ENCODE measurements at places on chromosomes 12 and 14.
A peak's percentile ranks its signal among the peaks of the same experiment; 100 is the strongest.

GRCh38 chr12:122399592-122400373 lies 22.7 kb downstream of the CLIP1 start:
- peaks cover 2% of the 10 kb centered on the region for H3K4me1 ChIP-seq
- H3K27ac ChIP-seq: peak overlapping the region; percentile 84
- no peak overlapping the region for H3K4me3 ChIP-seq
- no peaks in the 10 kb centered on the region for H3K27me3 ChIP-seq
- peak; percentile 97 for DNase-seq
- H3K36me3 ChIP-seq: no peaks in the 10 kb centered on the region

DNA sequence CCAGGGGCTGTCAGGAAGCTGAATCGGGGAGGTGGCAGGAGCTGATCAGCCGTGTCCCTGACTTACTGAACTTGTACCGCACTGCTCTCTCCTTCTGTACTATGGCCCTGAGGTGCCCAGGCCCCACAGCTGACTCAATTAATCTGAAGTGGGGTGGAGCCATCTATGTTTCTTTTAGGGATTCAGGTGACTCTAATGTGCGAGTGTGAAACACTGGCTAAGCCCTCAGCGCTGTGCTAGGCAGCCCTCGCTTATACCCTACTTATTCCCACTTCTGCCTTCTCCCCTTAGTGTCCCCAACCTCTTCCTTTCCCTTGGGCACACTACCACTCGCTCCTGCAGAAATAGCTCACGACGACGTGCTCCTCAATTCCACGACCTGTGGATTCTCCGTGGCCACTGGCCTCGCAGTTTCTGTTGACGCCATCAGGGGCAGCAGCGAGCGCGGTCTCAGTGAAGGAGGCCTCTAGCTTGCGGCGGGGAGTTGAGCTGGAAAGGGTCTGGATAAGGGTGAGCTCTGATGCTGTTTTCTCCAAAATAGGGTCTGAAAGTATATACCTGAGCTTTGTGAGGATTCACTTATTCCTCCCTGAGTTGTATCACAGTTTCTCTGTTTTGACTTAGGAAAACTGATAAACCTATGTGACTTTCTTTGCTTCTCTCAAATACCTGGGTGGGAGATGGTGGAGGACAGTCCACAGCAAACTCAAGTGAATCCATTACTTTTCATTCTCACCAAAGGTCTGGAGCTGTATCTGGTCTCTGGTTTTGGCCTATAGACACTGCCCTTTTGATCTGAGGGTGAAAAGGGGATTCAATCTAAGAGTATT lies 167.6 kb downstream of the SLC41A2 start:
- H3K36me3 ChIP-seq: no peaks in the 10 kb centered on the region
- no peak overlapping the region for H3K27ac ChIP-seq
- H3K27me3 ChIP-seq: no peaks in the 10 kb centered on the region
- H3K4me1 ChIP-seq: peaks cover 6% of the 10 kb centered on the region
- peak; percentile 60 for DNase-seq

- no peak overlapping the region for H3K27ac ChIP-seq
- no peak for DNase-seq
- no peaks in the 10 kb centered on the region for H3K27me3 ChIP-seq
- peaks cover 17% of the 10 kb centered on the region for H3K4me1 ChIP-seq
Measured at GRCh38 chr12:54299515-54300224, 1.1 kb downstream of the NFE2 start.

- no peak overlapping the region for H3K4me3 ChIP-seq
- no peak overlapping the region for H3K27ac ChIP-seq
- H3K27me3 ChIP-seq: no peaks in the 10 kb centered on the region
- H3K36me3 ChIP-seq: no peaks in the 10 kb centered on the region
- H3K4me1 ChIP-seq: peaks cover 10% of the 10 kb centered on the region
- no peak for DNase-seq
Measured at GRCh38 chr14:73784181-73784987, 67.2 kb upstream of the PTGR2 start.

- H3K27me3 ChIP-seq: no peaks in the 10 kb centered on the region
- no peak for DNase-seq
- no peak overlapping the region for H3K27ac ChIP-seq
- no peaks in the 10 kb centered on the region for H3K4me1 ChIP-seq
Measured at GRCh38 chr12:93707836-93708235, 30.7 kb downstream of the CRADD start.

GRCh38 chr12:110149086-110149660 lies 25.0 kb downstream of the IFT81 start:
- H3K36me3 ChIP-seq: no peaks in the 10 kb centered on the region
- H3K27me3 ChIP-seq: no peaks in the 10 kb centered on the region
- H3K4me1 ChIP-seq: no peaks in the 10 kb centered on the region
- no peak overlapping the region for H3K27ac ChIP-seq
- H3K4me3 ChIP-seq: no peak overlapping the region

- H3K4me3 ChIP-seq: no peak overlapping the region
- no peak for DNase-seq
- no peaks in the 10 kb centered on the region for H3K36me3 ChIP-seq
- no peaks in the 10 kb centered on the region for H3K27me3 ChIP-seq
Measured at GRCh38 chr12:49251357-49251756, 13.5 kb upstream of the TUBA1C start.

- H3K4me1 ChIP-seq: no peaks in the 10 kb centered on the region
- no peaks in the 10 kb centered on the region for H3K27me3 ChIP-seq
- H3K4me3 ChIP-seq: no peak overlapping the region
- H3K27ac ChIP-seq: no peak overlapping the region
- DNase-seq: no peak
Measured at GRCh38 chr12:85390266-85390665, 110.2 kb downstream of the ALX1 start.

- DNase-seq: no peak
- no peaks in the 10 kb centered on the region for H3K4me1 ChIP-seq
- no peaks in the 10 kb centered on the region for H3K36me3 ChIP-seq
Measured at GRCh38 chr14:85358136-85358785, 171.7 kb upstream of the FLRT2 start.

DNA sequence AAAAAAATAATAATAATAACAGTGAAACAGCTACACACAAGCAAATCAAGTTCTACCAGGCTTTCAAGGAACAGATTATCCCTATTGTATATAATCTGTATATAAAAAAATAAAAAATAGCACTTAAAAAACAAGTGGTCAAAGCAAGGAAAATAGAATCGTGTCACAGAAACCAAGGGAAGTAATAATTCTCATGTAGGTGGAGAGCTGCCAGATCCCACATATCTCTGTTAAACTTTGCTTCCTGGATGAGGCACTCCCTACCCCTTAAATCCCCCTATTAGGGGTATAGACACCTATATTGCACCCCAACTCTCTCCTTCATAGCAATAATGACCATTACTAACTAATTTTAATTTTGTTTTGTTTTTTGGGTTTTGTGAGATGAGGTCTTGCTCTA lies 4.4 kb upstream of the CD27 start:
- no peaks in the 10 kb centered on the region for H3K36me3 ChIP-seq
- H3K4me1 ChIP-seq: no peaks in the 10 kb centered on the region
- H3K27me3 ChIP-seq: no peaks in the 10 kb centered on the region
- no peak overlapping the region for H3K4me3 ChIP-seq
- no peak overlapping the region for H3K27ac ChIP-seq

- DNase-seq: no peak
- H3K4me1 ChIP-seq: peaks cover 24% of the 10 kb centered on the region
- no peak overlapping the region for H3K27ac ChIP-seq
- no peak overlapping the region for H3K4me3 ChIP-seq
Measured at GRCh38 chr12:46263140-46264016, 5.5 kb downstream of the SLC38A1 start.

GRCh38 chr12:68608191-68608590 lies 2.5 kb upstream of the RAP1B start:
- peaks cover 2% of the 10 kb centered on the region for H3K4me1 ChIP-seq
- no peak for DNase-seq
- no peak overlapping the region for H3K4me3 ChIP-seq
- no peaks in the 10 kb centered on the region for H3K27me3 ChIP-seq
- no peak overlapping the region for H3K27ac ChIP-seq
- no peaks in the 10 kb centered on the region for H3K36me3 ChIP-seq

DNA sequence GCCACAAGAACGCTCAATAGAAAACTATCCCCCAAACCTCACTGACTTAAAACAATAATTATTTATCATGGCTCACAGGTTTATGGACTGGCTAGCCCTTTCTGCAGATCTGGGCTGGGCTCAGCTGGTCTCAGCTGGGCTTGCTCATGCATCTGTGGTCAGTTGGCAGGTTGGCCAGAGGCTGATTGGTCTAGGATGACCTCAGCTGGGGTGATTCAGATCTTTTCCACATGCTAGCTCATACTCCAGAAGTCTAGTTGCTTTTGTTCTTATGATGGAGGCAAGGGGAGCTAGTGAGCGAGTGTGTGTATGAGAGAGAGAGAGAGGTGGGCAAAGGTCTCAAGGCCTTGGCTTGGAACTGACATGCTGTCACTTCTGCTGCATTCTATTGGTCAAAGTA lies 181.2 kb upstream of the NRXN3 start:
- H3K4me1 ChIP-seq: no peaks in the 10 kb centered on the region
- DNase-seq: no peak
- H3K27ac ChIP-seq: no peak overlapping the region
- H3K36me3 ChIP-seq: no peaks in the 10 kb centered on the region
- no peaks in the 10 kb centered on the region for H3K27me3 ChIP-seq
- H3K4me3 ChIP-seq: no peak overlapping the region

- no peaks in the 10 kb centered on the region for H3K4me1 ChIP-seq
- H3K27ac ChIP-seq: no peak overlapping the region
- H3K36me3 ChIP-seq: no peaks in the 10 kb centered on the region
- no peaks in the 10 kb centered on the region for H3K27me3 ChIP-seq
Measured at GRCh38 chr12:110750784-110751461, 8.2 kb upstream of the PPP1CC start.

- H3K4me1 ChIP-seq: no peaks in the 10 kb centered on the region
- DNase-seq: no peak
- H3K27me3 ChIP-seq: no peaks in the 10 kb centered on the region
- H3K36me3 ChIP-seq: no peaks in the 10 kb centered on the region
Measured at GRCh38 chr12:84685379-84685778, 227.2 kb downstream of the SLC6A15 start.

- H3K36me3 ChIP-seq: no peaks in the 10 kb centered on the region
- no peaks in the 10 kb centered on the region for H3K27me3 ChIP-seq
- H3K4me1 ChIP-seq: peaks cover 6% of the 10 kb centered on the region
- no peak for DNase-seq
- H3K4me3 ChIP-seq: no peak overlapping the region
Measured at GRCh38 chr12:80867941-80868340, 69.8 kb downstream of the LIN7A start.

- DNase-seq: no peak
- no peaks in the 10 kb centered on the region for H3K27me3 ChIP-seq
- H3K36me3 ChIP-seq: peaks cover 4% of the 10 kb centered on the region
- no peaks in the 10 kb centered on the region for H3K4me1 ChIP-seq
- no peak overlapping the region for H3K27ac ChIP-seq
Measured at GRCh38 chr12:50195832-50196231, 28.7 kb upstream of the CERS5 start.

- H3K27me3 ChIP-seq: no peaks in the 10 kb centered on the region
- no peak overlapping the region for H3K27ac ChIP-seq
- DNase-seq: no peak
- H3K36me3 ChIP-seq: no peaks in the 10 kb centered on the region
Measured at GRCh38 chr14:54867011-54867410, 35.6 kb downstream of the GCH1 start.

GRCh38 chr12:106566771-106567170 lies 16.0 kb upstream of the RFX4 start:
- DNase-seq: no peak
- H3K4me1 ChIP-seq: peaks cover 2% of the 10 kb centered on the region
- H3K27ac ChIP-seq: no peak overlapping the region
- no peaks in the 10 kb centered on the region for H3K27me3 ChIP-seq
- no peak overlapping the region for H3K4me3 ChIP-seq

GRCh38 chr12:45235087-45236025 lies 19.5 kb downstream of the ANO6 start:
- peak; percentile 92 for DNase-seq
- H3K4me1 ChIP-seq: peaks cover 12% of the 10 kb centered on the region
- H3K36me3 ChIP-seq: no peaks in the 10 kb centered on the region

DNA sequence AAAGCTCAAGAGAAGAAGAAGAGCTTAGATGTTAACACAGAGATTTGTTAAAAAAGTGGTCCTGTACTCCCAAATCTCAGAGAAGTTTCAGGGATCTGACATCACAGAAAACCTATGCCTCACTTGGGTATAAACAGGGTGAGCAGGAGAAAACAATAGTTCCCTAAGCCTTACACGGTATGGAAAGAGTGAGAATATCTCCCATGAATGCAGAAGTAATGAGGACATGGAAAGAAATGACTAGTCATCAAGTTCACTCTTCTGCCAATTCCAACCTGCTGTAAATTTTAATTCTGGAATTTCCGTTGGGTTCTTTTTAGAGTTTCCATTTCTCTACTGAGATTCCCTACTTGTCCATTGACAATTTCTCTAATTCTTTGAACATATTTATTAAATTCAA lies 6.2 kb upstream of the PTGER2 start:
- H3K4me1 ChIP-seq: no peaks in the 10 kb centered on the region
- no peak overlapping the region for H3K27ac ChIP-seq
- DNase-seq: no peak
- no peaks in the 10 kb centered on the region for H3K36me3 ChIP-seq

DNA sequence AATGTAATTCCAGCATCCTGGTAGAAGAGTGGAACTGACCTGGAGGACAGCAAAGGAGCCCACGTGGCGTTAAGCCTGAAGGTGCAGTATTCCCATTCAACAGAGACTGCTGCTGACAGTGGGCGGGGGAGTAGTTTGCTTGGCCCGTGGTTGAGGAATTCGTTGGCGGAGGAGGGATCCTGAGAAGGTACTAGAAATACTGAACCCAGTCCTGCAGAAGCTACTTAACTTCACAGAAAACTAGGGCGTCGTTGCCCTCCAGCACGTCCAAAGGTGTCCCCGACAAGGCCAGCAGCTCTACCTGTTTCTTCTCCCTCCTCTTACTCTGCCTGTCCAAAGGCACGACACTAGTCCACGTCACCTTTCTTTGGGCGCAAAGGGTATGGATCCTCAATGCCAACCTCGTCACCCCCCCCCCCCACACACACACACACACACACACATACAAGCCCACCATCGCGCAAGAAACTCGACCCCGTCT lies 303 bp downstream of the PUS7L start:
- peak overlapping the region; percentile 66 for H3K4me3 ChIP-seq
- no peaks in the 10 kb centered on the region for H3K4me1 ChIP-seq
- no peaks in the 10 kb centered on the region for H3K27me3 ChIP-seq
- no peak overlapping the region for H3K27ac ChIP-seq
- peak; percentile 41 for DNase-seq

- no peak overlapping the region for H3K27ac ChIP-seq
- H3K27me3 ChIP-seq: no peaks in the 10 kb centered on the region
- no peaks in the 10 kb centered on the region for H3K4me1 ChIP-seq
- peak; percentile 37 for DNase-seq
- H3K36me3 ChIP-seq: no peaks in the 10 kb centered on the region
Measured at GRCh38 chr12:84632556-84632955, 280.0 kb downstream of the SLC6A15 start.

GRCh38 chr12:49582850-49583249 lies 14.9 kb upstream of the MCRS1 start:
- DNase-seq: no peak
- H3K36me3 ChIP-seq: no peaks in the 10 kb centered on the region
- H3K27ac ChIP-seq: no peak overlapping the region
- H3K4me1 ChIP-seq: no peaks in the 10 kb centered on the region
- no peak overlapping the region for H3K4me3 ChIP-seq

- no peak for DNase-seq
- H3K27me3 ChIP-seq: no peaks in the 10 kb centered on the region
- H3K4me1 ChIP-seq: peaks cover 2% of the 10 kb centered on the region
- no peak overlapping the region for H3K4me3 ChIP-seq
- H3K27ac ChIP-seq: no peak overlapping the region
Measured at GRCh38 chr14:22282417-22282816, 306.6 kb downstream of the DAD1 start.

Measured in mesendoderm (in vitro differentiated cells).